ENCODE measurements at places on chromosomes 3 and 15. TPM values are rescaled to one million over a fixed set of nuclear protein-coding genes. Genes with fewer than 3 reads are reported as not detected.
A peak's percentile ranks its signal among the peaks of the same experiment; 100 is the strongest.

DNA sequence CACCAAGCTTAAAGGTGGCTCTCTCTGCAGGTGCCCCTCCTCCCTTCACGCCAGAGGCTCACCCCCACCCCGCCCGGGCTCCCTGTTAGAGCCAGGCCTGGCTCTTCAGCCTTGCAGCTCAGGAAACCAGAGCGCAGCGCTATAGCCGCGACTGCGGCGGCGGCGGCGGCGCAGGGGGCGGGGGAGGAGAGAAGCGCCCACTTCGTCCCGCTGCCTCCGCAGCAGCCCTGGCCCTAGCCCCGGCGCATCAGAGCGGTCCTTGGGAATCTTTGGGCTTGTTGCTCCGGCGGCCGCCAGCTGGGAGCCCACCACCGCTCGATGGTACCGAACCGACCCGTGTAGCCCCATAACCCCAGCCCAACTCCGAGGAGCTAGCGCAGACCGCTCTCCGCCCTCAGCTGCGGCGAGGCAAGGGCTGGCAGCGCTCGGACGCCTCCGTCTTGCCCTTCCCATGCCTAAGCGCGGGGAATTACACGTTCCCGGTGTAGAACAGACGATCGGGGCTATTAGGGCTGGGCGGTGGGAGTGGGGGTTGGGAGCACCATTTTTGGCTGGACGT, 1.2 kb downstream of the RASGRF1 start:
- no peak for DNase-seq
- no peaks in the 10 kb centered on the region for H3K36me3 ChIP-seq
- no peak overlapping the region for H3K4me3 ChIP-seq

The SSR3 gene
- total RNA-seq, result 94.2 TPM

GRCh38 chr15:29130951-29131839, 138.4 kb downstream of the NSMCE3 start:
- H3K4me3 ChIP-seq, result no peak overlapping the region
- no peak overlapping the region for H3K27ac ChIP-seq
- H3K27me3 ChIP-seq, result no peaks in the 10 kb centered on the region
- no peaks in the 10 kb centered on the region for H3K36me3 ChIP-seq
- no peaks in the 10 kb centered on the region for H3K4me1 ChIP-seq

GRCh38 chr15:52095597-52096262, 16.8 kb downstream of the BCL2L10 start:
- DNase-seq, result no peak
- H3K36me3 ChIP-seq, result no peaks in the 10 kb centered on the region
- H3K27ac ChIP-seq, result peak overlapping the region; percentile 25
- H3K4me3 ChIP-seq, result no peak overlapping the region

DNA sequence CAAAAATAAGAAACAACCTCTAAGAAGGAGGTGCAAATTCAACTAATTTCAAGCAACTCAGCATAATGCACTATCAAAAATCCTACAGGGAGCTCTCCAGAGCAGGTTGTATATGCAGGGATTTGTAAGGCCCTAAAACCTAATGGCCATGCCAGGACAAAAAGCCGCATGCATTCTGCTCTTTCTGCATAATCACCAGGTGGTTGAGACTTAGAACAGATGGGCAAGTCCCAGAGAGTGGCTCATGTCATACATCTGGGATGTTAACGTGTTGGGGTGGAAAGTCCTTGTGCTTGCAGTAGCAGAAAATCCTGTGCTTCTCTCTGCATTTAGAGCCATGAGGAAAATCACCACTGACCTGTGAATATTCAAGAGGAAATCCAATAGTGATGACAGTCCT, 1002.9 kb downstream of the AGBL1 start:
- no peak overlapping the region for H3K27ac ChIP-seq
- H3K4me3 ChIP-seq, result no peak overlapping the region
- H3K27me3 ChIP-seq, result no peaks in the 10 kb centered on the region
- no peak for DNase-seq
- no peaks in the 10 kb centered on the region for H3K36me3 ChIP-seq
- no peaks in the 10 kb centered on the region for H3K4me1 ChIP-seq

DNA sequence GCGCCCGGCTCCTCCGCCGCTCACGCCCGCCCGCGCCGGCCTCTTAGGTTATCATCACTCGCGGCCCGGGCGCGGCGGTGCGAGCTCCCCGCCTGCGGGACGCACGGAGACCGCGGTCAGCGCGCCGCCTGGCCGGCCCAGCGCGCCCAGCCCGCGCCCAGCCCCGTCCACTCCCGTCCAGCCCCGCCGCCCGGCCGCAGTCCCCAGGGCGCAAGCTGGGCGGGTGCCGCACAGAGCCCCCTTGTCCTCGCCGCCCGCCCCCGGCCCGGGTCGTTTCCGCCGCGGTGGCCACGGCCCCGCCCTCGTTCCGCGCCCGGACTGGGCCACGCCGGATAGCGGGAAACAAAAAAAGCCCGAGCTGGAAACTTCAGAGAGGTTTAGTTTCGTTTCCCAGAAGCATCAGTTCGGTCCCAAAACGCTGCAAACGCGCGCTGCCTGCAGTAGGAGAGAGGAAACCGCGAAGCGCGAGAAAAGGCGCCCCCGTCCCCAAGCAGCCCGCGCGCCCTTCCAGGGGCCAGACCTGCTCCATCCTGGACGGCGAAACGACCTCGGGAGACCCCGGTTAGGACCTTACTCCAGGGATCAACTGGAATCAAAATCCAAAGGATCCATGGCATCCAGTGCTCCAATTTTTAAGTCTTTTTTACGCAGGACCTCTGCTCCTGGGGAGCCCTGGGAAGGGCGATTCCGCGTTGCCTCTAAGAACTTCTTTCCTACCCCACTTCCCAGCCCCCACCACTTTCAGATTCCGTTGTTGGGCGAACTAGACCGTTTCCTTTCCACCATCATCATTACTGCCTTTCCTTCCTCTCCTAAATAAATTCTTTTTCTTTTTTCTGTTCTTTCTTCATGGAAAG, at the start of gene ATP10A:
Gene ATP10A, minus strand, starts transcription at position 217 of the 857 bp plus-strand sequence. CDS start 231 bp downstream, outside the sequence.
- H3K27me3 ChIP-seq, result no peaks in the 10 kb centered on the region
- H3K36me3 ChIP-seq, result no peaks in the 10 kb centered on the region
- DNase-seq, result peak; percentile 74
- H3K4me3 ChIP-seq, result peak within 1 kb of the TSS; percentile 66
- peak within 1 kb of the TSS; percentile 84 for H3K27ac ChIP-seq

- no peaks in the 10 kb centered on the region for H3K36me3 ChIP-seq
- no peak overlapping the region for H3K27ac ChIP-seq
Measured at GRCh38 chr3:114126461-114126860, 52.4 kb downstream of the DRD3 start.

DNA sequence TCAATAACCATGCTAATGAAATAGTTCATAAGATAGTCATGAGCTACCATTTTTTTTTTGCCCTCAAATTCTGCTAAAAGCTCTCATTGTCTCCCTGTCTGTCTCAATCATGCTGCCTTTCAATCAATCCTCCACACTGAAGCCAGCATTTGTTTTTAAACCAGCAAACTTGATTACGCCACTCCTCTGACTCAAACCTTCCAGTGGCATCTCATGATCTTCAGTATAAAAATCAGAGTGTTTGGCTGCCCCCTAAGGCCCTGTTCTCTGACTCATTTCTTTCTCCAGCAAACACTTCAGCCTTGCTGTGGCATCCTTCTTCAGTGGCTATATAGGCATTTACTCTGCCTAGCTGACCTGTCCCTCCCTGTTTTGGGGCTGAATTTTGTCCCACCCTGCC, 36.0 kb upstream of the EOMES start:
- H3K4me1 ChIP-seq, result no peaks in the 10 kb centered on the region
- H3K27me3 ChIP-seq, result no peaks in the 10 kb centered on the region
- DNase-seq, result no peak
- no peaks in the 10 kb centered on the region for H3K36me3 ChIP-seq
- no peak overlapping the region for H3K27ac ChIP-seq
- H3K4me3 ChIP-seq, result no peak overlapping the region

DNA sequence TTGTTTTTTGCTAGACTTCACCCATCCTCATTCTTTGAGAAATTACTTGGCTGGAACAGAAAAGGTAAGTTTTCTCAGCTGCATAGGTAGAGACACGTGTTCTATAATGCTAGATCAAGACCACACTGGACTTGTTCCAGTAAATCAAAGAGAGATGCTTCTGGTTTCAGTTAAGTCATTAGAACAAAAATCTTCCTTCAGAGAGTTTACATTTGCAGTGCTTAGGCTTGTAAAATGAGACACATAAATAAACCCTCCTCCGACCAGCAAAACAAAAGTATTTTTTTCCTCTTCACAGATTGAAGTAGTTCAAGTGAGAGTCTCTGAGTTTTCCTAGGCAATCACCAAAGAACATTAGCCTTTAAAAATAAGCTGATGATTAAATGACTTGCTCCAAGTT, 87.3 kb upstream of the PROK2 start:
- no peaks in the 10 kb centered on the region for H3K36me3 ChIP-seq
- peaks cover 7% of the 10 kb centered on the region for H3K4me1 ChIP-seq
- no peak for DNase-seq
- H3K4me3 ChIP-seq, result no peak overlapping the region
- H3K27me3 ChIP-seq, result no peaks in the 10 kb centered on the region
- no peak overlapping the region for H3K27ac ChIP-seq

DNA sequence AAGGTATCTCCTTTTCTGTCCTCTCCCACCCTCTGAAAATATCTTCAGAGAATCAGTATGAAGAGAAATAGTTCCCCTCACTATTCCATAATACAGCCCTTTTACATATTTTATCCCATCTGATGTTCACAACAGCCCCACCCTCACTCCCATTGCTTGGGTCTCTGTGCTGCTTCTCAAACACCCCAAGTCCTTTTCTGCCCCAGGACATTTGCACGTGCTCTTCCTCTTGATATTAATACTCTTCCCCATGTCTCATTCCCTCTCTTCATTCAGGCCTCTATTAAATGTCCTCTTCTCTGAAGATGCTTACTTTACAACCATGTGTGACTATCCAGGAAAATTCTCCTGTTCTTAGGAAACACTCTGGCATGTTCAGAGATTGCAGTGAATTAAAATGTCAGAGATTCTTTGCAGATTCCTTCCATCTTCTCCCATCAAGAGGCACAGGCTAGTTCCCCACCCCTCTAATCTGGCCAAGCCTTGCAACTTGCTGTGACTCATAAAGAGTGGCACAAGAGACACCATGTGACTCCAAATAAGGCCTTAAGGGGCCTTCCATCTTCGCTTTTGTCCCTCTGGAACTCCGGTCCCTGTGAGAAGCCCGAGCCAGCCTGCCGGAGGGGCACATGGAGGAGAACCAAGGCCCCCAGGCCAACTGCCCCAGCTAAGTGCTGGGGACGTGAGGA, 128.5 kb downstream of the CHSY1 start:
- H3K4me3 ChIP-seq, result no peak overlapping the region
- no peaks in the 10 kb centered on the region for H3K4me1 ChIP-seq
- H3K27ac ChIP-seq, result no peak overlapping the region
- H3K27me3 ChIP-seq, result no peaks in the 10 kb centered on the region
- no peak for DNase-seq

- H3K4me3 ChIP-seq, result no peak overlapping the region
- H3K36me3 ChIP-seq, result no peaks in the 10 kb centered on the region
- H3K27me3 ChIP-seq, result no peaks in the 10 kb centered on the region
- H3K27ac ChIP-seq, result no peak overlapping the region
- no peaks in the 10 kb centered on the region for H3K4me1 ChIP-seq
Measured at GRCh38 chr3:14906355-14906971, 40.9 kb upstream of the NR2C2 start.

DNA sequence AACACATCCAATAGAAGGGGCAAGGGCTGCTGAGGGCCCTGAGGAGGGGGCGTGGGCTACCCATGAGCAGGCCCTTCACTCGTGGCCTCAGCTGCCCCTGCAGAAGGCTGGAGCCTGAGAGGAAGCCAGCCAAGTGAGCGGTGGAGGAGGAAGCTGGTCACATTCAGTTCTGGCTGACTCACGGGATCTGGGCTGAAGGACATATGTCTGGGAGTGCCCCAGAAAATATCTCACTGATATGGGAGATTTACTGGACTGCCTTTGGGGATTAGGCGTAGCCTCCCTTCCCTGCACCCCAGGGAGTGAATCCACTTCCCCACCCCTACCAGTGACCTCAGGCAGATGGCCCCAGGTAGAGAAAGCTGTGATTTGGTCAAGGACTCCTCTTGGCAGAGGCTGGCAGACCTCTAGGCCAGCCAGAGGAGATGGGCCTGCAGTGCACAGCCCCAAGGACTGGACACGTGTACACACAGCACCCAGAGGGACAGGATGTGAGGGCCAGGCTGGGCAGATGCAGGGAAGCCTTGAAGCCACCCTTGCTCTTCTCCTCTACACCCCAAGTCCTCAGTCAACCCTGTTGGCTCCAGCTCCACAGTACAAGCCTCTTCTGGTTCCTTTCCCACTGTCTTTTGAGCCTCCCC, 14.2 kb upstream of the ANKDD1A start:
- no peaks in the 10 kb centered on the region for H3K27me3 ChIP-seq
- no peaks in the 10 kb centered on the region for H3K36me3 ChIP-seq
- peak overlapping the region; percentile 79 for H3K27ac ChIP-seq
- H3K4me3 ChIP-seq, result no peak overlapping the region

DNA sequence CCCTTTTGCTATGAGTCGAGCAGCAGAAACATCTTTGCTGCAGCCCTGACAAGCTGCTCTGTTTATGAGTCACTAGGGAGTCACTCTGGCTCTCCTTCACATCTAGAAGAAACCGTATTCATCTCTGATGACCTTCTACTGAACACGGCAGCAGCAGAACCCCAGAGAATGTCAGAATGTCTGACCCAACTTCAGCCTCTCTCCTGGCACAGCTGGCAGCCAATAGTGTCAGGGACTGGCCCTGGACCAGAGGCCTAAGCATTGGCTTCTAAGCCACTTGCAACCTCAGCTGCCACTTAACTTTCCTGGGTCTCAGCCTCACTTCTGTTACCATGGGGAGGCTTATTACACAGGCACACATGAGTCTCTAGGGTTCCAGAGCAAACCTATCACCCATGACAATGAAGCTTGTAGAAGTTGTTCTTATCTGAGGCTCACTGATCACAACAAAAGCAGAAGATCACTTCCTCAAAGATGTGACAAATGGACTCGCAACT, 184.1 kb upstream of the TLE3 start:
- H3K27ac ChIP-seq, result no peak overlapping the region
- no peaks in the 10 kb centered on the region for H3K36me3 ChIP-seq
- peaks cover 20% of the 10 kb centered on the region for H3K4me1 ChIP-seq
- DNase-seq, result no peak

GRCh38 chr3:110254591-110254990, 817.0 kb upstream of the NECTIN3 start:
- no peak for DNase-seq
- H3K4me1 ChIP-seq, result no peaks in the 10 kb centered on the region
- H3K36me3 ChIP-seq, result no peaks in the 10 kb centered on the region
- no peak overlapping the region for H3K27ac ChIP-seq

The CTDSPL2 gene
- 57.8 TPM for total RNA-seq

All from sigmoid colon (tissue), 7 donors.